ENCODE measurements at places on chromosomes 12 and 14. TPM values are rescaled to one million over a fixed set of nuclear protein-coding genes. Genes with fewer than 3 reads are reported as not detected.

SMCO2 gene
- total RNA-seq, result not detected

CDKN3 gene
- total RNA-seq, result not detected

CACNA2D4 gene
- total RNA-seq, result 4.1 TPM

SRRM4 gene
- 0.09 TPM for total RNA-seq

GLIPR1L2 gene
- not detected for total RNA-seq

DNA sequence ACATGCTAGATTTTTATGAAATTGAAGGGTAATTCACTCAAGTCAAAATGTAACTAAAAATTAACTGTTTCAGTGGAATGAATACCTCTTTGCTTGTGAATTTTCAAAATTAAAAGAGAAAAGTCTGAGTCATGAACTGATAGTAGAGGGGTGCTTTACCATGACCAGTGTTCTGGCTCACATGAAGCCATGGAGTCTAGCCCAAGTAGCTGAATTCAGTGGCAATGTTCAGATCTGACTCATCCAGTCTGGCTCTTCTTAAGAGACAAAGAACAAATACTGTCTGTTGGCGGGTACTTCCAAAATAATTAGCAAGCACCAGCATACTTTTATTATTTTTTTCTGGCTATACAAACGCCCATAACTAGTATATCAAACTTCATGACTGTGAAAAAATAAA, 366.3 kb upstream of the GARIN6 start:
- no peak for DNase-seq
- no peaks in the 10 kb centered on the region for H3K36me3 ChIP-seq
- no peak overlapping the region for H3K4me3 ChIP-seq
- no peak overlapping the region for H3K27ac ChIP-seq
- no peaks in the 10 kb centered on the region for H3K4me1 ChIP-seq

DNA sequence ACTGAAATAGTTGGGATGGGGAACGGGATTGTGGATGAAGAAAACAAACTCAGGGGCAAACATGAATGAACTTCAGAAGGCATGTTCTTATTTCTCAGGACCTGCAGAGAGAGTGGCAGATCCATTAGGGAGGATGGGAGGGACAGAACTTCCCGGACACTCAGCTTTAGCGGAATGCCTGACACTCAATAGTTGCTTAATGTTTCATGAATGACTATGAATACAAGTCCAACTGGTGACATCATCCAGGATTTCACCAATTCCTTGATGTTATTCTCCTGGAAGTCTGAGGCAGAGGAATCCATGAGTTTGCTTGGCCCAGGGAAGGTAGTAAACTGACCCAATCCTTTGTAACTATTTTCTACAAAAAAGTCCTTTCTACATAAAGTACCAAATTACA, 37.8 kb upstream of the LRRC10 start:
- H3K27me3 ChIP-seq, result no peaks in the 10 kb centered on the region
- no peaks in the 10 kb centered on the region for H3K36me3 ChIP-seq
- no peaks in the 10 kb centered on the region for H3K4me1 ChIP-seq
- no peak overlapping the region for H3K4me3 ChIP-seq

DNA sequence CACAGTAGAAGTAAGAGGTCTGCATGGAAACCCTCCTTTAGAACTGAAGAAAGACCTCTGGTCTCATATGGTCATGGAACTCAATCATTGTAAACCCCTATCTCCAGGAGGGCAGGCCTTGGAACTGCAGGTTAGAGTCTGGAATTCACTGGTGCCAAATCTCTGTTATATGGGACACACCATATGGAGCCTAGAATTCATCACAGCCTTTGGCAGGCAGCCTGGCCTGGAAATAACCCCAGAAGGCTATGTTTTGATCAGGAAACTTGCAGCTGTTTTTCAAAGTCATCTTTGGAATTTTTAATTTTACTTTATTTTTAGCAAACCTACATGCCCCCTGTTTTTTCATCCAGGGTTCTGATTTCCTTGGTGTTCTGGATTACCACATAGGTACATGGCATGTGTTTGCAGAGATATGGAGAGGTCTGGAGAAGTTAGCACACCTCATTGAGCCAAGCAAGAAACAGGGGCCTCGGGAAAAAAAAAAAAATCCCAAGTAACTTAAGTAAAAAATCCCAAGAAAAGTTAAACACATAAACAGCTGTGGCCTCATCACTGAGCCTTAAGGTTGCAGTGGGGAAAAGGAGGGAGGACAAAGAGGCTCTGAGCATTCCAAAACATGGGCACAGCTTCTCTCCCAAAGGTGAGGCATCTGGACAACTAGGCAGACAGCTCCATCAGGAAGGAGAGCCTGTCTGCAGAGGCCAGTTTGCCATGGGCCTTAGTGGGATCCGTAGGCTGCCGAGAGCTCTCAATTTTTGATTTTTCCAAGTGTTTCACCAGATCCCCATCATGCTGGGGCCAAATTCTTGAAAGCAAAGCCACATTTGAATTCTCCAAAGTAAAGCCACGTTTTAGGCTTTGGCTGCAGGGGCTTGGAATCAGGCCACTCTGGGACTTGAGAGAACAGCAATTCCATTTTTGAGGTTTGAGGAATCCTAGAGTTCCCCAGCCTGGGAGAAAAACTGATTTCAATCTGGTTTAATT, 339.6 kb upstream of the TBX3 start:
- no peaks in the 10 kb centered on the region for H3K36me3 ChIP-seq
- H3K4me1 ChIP-seq, result no peaks in the 10 kb centered on the region
- no peaks in the 10 kb centered on the region for H3K27me3 ChIP-seq
- H3K4me3 ChIP-seq, result no peak overlapping the region

DNA sequence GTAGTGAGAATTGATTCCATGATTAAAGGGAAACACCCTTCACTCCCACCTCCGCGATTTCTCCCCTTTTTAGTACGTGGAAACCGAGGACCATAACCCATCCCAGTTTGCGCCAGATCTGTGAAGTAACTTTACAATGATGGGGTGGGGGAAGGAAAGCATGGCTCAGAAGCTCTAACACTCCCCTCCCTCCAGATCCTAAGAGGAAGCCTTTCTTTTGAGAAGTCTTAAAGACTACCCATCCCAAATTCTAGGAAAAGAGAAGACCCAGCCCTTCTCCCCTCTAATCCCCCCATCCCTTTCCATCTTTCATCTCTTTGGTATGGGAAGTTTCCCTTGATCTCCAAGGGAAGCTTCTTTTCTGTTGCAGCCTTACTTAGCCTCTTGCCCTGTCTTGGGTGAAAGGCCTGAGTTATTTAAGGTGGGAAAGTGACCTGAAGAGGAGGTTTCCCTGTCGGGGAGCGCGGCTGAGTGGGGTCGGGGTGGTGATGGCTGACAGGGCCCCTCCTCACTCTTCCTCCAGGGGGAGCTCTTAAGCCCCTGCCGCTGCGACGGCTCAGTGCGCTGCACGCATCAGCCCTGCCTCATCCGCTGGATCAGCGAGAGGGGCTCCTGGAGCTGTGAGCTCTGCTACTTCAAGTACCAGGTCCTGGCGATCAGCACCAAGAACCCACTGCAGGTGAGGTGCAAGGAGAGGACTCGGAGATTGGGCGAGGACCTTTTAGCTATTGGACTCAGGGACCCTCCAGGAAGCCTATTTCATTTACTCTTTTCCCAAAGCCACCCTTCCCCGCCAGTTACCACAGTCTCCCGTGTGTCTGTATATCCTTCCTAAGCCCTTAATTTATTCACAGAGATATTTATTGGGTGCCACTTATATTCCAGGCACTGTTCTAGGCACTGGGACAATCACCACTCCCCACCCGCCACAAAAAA, 1.8 kb downstream of the MARCHF9 start:
- no peak for DNase-seq
- H3K4me3 ChIP-seq, result no peak overlapping the region
- H3K4me1 ChIP-seq, result no peaks in the 10 kb centered on the region
- H3K36me3 ChIP-seq, result no peaks in the 10 kb centered on the region
- H3K27ac ChIP-seq, result no peak overlapping the region

GRCh38 chr12:108839890-108840230, 17.5 kb downstream of the SSH1 start:
- H3K4me3 ChIP-seq, result no peak overlapping the region
- no peaks in the 10 kb centered on the region for H3K36me3 ChIP-seq
- H3K27ac ChIP-seq, result peak overlapping the region; percentile 84
- no peaks in the 10 kb centered on the region for H3K27me3 ChIP-seq

GRCh38 chr12:130661486-130662255, 54.4 kb downstream of the RIMBP2 start:
- no peak for DNase-seq
- no peaks in the 10 kb centered on the region for H3K27me3 ChIP-seq
- H3K36me3 ChIP-seq, result no peaks in the 10 kb centered on the region
- H3K27ac ChIP-seq, result no peak overlapping the region

- H3K4me1 ChIP-seq, result no peaks in the 10 kb centered on the region
- no peaks in the 10 kb centered on the region for H3K27me3 ChIP-seq
- H3K27ac ChIP-seq, result no peak overlapping the region
- no peak overlapping the region for H3K4me3 ChIP-seq
These were observed 32.7 kb upstream of the SNX6 start for GRCh38 chr14:34662561-34663088.

GRCh38 chr12:120826335-120826734, 77.8 kb downstream of the SPPL3 start:
- no peak overlapping the region for H3K4me3 ChIP-seq
- H3K27ac ChIP-seq, result no peak overlapping the region
- DNase-seq, result no peak
- H3K4me1 ChIP-seq, result peaks cover 3% of the 10 kb centered on the region
- no peaks in the 10 kb centered on the region for H3K27me3 ChIP-seq

DNA sequence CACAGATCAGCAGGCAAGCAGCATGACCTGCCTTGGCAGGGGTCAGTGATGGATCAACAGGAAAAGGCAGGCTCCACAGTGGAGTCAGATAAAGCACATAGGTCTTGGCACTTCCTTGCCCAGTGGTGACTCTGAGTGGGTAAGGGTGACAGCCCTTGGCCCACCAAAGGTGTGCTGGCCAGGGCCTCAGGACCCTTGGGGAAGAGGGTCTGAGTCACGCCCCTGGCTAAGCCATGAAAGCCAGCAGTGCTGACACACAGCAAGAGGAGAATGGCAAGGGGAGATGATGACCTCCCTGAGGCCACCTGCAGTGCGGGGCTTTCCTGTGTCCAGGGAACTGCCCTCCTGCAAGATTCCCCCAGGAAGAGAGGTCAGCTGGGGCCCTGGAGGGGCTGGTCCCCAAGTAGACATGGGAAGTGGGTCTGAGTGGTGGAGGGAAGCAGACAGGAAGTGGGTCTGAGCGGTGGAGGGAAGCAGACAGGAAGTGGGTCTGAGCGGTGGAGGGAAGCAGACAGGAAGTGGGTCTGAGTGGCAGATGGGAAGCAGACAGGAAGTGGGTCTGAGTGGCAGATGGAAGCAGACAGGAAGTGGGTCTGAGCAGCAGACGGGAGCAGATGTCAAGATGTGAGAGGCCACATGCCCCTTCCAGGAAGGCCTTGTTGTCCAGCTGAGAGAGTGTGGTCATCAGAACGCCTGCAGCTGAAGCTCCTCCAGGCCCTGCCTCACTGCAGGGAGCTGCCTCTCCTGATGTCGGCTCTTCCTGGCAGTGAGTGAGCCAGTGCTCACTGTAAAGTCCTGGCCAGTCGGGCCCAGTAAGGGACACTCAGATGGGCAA, 34.8 kb downstream of the DIO3 start:
- no peak for DNase-seq
- H3K4me1 ChIP-seq, result no peaks in the 10 kb centered on the region
- no peaks in the 10 kb centered on the region for H3K36me3 ChIP-seq
- no peak overlapping the region for H3K4me3 ChIP-seq
- H3K27ac ChIP-seq, result no peak overlapping the region

- DNase-seq, result no peak
- H3K4me1 ChIP-seq, result no peaks in the 10 kb centered on the region
- H3K36me3 ChIP-seq, result no peaks in the 10 kb centered on the region
- no peak overlapping the region for H3K27ac ChIP-seq
These were observed 114.4 kb upstream of the PARP11 start for GRCh38 chr12:3987571-3987970.

DNA sequence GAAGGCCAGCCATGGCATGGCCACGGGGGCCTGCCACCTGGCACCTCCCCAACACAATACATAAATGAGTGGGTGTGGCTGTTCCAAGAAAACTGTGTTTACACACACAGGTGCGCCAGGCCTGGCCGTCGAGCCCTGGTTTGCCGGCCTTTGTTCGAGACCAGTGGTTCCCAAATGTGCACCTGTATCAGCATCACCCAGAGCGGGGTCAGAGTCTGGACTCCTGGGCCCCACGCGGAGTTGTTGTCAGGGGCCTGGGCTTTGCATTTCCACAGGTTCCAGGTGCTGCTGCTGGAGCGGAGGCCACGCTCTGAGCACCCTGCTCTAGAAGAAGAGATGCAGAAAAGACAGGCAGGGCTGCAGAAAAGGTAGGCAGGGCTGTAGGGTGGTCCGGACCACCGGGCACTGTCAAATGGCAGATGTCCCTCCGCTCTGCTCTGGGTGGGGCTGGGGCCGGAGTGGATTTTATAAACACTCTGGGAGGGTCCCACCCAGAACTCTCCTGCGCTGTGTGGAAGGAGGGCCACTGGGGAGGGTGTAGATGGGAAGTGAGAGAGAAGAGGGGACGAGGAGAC, 4.2 kb upstream of the ASPG start:
- no peaks in the 10 kb centered on the region for H3K27me3 ChIP-seq
- H3K4me3 ChIP-seq, result no peak overlapping the region
- no peaks in the 10 kb centered on the region for H3K4me1 ChIP-seq
- no peak for DNase-seq
- H3K36me3 ChIP-seq, result no peaks in the 10 kb centered on the region

- H3K27me3 ChIP-seq, result no peaks in the 10 kb centered on the region
- H3K27ac ChIP-seq, result peak overlapping the region; percentile 99
These were observed 24.1 kb upstream of the UBC start for GRCh38 chr12:124938587-124938986.

DNA sequence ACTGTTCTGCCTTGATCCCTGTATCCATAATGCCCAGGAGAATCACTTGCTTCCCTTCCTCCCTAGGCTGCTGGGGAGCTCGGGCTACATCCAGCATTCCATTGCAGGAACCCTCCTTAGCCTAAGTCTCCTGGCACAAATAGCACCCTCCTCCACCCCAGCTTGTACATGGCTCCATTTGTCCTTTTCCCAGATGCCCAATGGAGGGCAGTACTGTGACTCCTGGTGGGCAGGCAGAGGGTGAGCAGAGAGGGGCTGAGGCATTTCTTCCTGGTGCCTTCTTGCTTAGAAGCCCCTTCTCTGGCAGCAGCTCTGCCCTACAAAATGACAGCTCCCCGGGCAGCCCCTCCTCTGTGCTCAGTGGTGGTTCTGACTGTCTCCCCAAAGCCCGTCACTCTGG, 86.5 kb downstream of the RBM19 start:
- H3K36me3 ChIP-seq, result no peaks in the 10 kb centered on the region
- no peak overlapping the region for H3K27ac ChIP-seq
- H3K4me3 ChIP-seq, result no peak overlapping the region
- no peaks in the 10 kb centered on the region for H3K4me1 ChIP-seq
- no peak for DNase-seq

GRCh38 chr12:94832780-94833681, 170.5 kb downstream of the NDUFA12 start:
- H3K4me3 ChIP-seq, result no peak overlapping the region
- no peaks in the 10 kb centered on the region for H3K36me3 ChIP-seq
- DNase-seq, result peak; percentile 20
- H3K27me3 ChIP-seq, result no peaks in the 10 kb centered on the region

DNA sequence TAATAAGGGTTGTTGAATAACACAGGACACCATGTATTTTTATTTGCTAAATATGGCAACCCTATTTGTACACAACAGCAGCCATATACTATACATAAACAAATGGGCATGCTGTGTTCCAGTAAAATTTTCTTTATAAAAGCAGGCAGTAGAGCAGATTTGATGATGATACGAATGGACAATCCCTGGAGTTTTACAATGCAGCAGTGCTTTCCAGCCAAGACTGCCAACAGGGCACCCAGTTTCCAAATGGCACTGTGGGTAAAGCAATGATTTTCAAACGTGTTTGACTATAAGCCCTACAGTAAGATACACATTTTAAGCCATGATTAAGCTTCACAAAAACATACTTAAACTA, 282.7 kb downstream of the NUAK1 start:
- H3K36me3 ChIP-seq, result no peaks in the 10 kb centered on the region
- no peaks in the 10 kb centered on the region for H3K27me3 ChIP-seq
- DNase-seq, result no peak
- H3K27ac ChIP-seq, result no peak overlapping the region
- no peaks in the 10 kb centered on the region for H3K4me1 ChIP-seq

Measured in uterus (tissue), 4 donors.